ENCODE measurements at places on chromosomes 12 and 14.

- no peak for DNase-seq
Observed at GRCh38 chr14:90039253-90040010, 22.4 kb upstream of the KCNK13 start.

GRCh38 chr12:34106172-34106571 lies 83.9 kb downstream of the ALG10 start:
- no peak for DNase-seq

DNA sequence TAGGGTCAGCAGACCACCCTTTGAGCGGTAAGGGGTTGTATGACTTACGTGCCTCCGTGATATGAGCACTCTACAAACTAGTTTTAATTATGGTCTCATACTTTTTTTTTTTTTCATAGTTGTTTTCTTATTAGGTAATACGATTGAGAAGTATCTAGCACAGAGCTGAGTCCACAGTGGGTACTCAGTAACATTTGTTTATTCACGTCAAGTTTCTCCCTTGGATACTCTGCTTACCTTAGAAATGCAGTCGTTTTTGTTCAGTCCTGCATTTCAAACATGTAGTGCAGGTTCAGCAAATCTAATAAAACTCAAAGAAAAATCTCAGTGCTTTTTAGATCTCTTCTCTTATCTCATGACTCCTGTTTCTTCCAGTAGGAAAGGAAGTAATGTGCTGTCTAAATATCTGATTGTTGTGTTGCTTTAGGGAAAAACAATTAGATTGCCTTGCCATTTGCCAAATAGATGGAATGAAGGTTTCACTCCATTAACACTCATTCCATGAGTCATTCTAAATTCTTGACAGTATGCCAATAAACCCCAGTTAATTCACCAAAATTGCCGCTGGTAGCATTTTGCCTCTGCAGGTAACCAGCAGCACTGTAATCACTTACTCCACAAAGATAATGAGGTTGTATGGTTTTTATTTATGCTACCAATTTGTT lies 118.9 kb downstream of the PTCSC3 start:
- DNase-seq = no peak

GRCh38 chr12:91986084-91986483 lies 159.6 kb downstream of the BTG1 start:
- no peak for DNase-seq

DNA sequence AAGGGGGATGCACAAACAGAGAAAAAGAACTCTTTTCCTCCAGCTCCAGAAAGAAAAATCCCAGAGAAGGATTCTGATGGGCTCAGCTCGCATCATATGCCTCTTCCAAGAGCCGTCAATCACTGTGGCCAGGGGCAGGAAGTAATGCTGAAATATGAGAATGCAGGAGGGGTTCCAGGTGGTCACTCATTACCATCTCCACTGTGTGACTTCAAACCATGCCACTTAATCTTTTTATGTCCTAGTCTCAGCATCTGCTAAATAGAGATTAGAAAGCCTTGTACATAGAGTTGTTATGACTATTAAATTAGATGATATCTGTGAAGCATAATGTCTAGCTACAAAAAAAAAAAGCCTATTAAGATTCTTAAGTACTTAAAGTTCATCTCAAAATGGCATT lies 65.6 kb upstream of the FICD start:
- no peak for DNase-seq

- DNase-seq = no peak
Observed at GRCh38 chr14:54562334-54562733, 4.6 kb upstream of the SAMD4A start.

DNA sequence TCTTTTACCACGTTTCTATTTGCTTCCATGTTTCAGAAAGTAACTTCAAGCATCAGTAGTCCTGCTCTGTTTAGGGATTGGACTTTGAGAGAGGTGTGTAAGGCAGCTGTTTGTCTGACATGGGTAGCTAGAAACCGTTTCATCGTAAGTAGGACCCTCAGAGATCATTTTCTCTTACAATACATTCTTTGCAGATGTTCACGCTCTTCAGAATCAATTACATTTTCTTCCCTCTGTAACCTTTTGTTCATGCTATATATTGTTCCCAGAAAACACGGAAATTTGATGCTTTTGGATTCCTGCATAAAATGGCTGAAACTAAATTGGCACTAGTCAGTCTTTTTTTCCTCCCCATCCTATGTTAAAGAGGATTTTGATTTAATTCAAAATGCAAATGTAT lies 62.6 kb upstream of the AEBP2 start:
- DNase-seq = no peak

All from activated CD4-positive, alpha-beta T cell treated with anti-CD3 and anti-CD28 coated beads for 36 hours (primary cell).